ENCODE measurements at places on chromosomes 2 and 18.

GRCh38 chr2:241904791-241905710, 35.5 kb downstream of the RTP5 start:
- H3K4me1 ChIP-seq = no peaks in the 10 kb centered on the region
- no peaks in the 10 kb centered on the region for H3K36me3 ChIP-seq
- no peak overlapping the region for H3K4me3 ChIP-seq

DNA sequence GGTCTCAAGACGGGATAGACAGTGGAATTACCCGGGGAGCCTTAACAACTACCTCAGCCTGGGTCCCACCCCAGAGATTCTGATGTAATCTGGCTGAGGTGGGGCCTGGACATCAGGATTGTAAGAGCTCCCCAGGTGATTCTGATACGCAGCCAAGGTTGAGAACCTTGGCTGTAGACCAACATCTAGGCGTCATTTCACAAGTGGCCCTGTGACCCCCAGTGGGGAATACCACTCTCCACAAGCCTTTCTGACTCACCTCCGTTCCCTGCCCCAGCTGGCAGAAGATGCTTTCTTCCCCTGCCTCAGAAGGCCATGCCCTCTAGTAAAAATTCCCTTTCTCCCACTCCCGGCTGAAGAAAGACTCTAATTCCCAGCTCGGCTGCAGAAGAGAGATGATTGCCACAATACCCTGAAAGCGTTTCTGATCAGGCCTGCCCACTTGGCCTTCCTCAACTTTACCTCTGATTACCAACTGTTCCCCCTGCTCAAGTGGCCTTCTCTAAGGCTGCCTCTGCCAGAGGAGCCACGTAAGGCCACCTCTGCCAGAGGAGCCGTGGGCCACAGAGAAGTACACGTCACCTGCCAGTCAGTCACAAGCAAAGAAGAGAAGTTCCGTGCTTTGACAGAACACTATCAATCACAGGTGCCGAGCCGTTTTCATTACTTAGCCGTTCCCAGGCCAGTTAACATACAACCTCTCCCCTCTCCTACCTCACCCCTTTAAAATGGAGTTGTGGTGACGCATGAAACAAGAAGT, 116.8 kb upstream of the PKDCC start:
- DNase-seq = no peak
- H3K27me3 ChIP-seq = no peaks in the 10 kb centered on the region
- no peaks in the 10 kb centered on the region for H3K4me1 ChIP-seq

DNA sequence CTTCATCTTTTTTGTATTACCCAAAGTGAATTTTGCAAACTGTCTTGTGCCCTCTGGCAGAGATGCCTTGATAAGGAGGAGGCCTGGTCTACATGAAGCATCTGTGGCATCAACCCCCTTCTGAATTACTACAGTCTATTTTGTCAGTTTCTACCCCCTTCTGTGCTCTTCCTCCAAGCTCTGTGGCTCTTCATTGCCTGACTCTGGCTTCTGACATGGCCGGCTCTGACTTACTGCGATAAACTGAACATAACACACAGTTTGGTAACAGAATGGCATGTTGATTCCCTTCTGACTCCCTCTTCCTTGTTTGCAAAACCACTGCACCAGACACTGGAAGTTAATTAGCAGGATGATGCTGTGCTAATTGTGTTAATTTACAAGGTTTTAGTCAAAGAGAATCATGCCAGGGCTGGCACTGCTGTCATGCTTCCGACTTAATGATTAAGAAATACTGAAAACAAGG, 122.5 kb downstream of the FIGN start:
- no peak overlapping the region for H3K4me3 ChIP-seq
- H3K27ac ChIP-seq = no peak overlapping the region
- DNase-seq = no peak

- no peak overlapping the region for H3K27ac ChIP-seq
- no peak overlapping the region for H3K4me3 ChIP-seq
- no peaks in the 10 kb centered on the region for H3K36me3 ChIP-seq
- H3K27me3 ChIP-seq = no peaks in the 10 kb centered on the region
Measured at GRCh38 chr2:200782251-200782650, 29.5 kb upstream of the BZW1 start.

DNA sequence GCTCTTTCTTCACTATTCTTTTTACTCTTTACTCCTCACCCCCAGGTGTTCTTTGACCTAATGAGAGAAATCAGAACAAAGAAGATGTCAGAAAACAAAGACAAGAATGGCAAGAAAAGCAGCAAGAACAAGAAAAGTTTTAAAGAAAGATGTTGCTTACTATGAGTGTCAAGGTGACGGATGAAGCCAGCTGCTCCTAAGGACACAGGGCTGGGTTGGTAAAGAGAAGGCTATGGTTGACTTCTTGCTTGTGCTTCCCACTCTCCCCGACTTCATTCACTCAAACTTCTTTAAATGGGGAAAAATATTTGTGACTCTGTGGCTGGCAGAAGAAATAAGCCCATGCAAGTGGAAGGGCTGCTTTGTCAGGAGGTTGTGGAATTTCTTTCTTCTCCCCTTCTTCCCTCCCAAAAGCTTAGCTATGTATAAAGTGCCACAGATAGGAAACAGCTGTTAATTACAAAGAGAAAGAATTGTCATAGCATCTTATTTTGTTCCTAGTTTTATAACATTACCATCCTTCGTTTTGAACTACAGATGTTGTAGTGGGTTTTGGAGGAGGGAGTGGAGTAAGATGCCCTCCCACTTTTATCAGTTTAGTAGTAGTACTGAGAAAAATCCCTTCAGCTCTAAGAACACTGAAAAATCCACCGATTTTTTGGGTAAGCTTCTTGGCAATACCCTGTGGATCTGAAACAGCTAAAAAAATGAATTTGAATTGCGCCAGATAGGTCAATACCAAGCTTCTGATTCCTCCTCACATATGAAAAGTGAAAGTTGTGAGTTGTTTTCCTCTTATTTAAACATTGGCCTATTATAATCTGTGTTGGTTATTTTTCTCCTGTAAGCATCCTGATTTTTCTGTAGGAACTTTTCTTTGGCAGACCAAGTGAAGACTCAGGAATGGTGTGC, 40.7 kb downstream of the RALB start:
- no peak overlapping the region for H3K27ac ChIP-seq
- DNase-seq = no peak
- H3K27me3 ChIP-seq = no peaks in the 10 kb centered on the region
- H3K36me3 ChIP-seq = peaks cover 5% of the 10 kb centered on the region
- peaks cover 4% of the 10 kb centered on the region for H3K4me1 ChIP-seq

GRCh38 chr2:85330839-85331636, 3.2 kb upstream of the TGOLN2 start:
- peaks cover 4% of the 10 kb centered on the region for H3K4me1 ChIP-seq
- peaks cover 8% of the 10 kb centered on the region for H3K36me3 ChIP-seq
- H3K4me3 ChIP-seq = no peak overlapping the region
- no peak overlapping the region for H3K27ac ChIP-seq
- H3K27me3 ChIP-seq = no peaks in the 10 kb centered on the region

DNA sequence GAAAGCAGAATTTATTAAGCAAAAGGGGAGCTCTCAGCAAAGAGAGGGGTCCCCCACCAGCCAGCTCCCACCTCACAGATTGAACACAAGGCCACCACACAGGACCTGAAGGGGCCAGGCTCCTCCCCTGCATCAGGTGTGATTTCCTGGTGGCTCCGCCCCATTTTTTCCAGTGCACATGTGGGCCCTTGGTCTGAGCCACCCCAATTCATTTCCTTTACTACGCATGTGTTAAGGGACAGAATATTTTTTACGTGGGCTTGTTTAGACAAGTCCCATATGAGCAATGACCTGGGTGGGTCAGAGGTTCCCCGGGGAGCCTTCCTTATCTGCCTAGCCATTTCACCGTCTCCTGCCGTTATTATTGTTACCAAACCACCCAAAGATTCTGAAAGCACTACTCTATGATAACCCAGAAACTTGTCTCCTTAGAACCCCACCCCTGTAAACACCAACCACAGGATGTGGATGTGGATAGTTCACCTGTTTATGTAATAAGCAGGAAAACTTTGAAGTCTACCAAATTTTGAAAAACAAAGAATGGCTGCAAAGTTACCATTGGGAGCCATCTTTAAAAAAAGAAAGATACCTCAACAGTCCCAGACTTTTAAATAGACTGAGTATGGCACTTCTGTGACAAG, 191.7 kb downstream of the CD226 start:
- H3K36me3 ChIP-seq = no peaks in the 10 kb centered on the region
- no peak for DNase-seq
- no peak overlapping the region for H3K4me3 ChIP-seq
- H3K27me3 ChIP-seq = no peaks in the 10 kb centered on the region

DNA sequence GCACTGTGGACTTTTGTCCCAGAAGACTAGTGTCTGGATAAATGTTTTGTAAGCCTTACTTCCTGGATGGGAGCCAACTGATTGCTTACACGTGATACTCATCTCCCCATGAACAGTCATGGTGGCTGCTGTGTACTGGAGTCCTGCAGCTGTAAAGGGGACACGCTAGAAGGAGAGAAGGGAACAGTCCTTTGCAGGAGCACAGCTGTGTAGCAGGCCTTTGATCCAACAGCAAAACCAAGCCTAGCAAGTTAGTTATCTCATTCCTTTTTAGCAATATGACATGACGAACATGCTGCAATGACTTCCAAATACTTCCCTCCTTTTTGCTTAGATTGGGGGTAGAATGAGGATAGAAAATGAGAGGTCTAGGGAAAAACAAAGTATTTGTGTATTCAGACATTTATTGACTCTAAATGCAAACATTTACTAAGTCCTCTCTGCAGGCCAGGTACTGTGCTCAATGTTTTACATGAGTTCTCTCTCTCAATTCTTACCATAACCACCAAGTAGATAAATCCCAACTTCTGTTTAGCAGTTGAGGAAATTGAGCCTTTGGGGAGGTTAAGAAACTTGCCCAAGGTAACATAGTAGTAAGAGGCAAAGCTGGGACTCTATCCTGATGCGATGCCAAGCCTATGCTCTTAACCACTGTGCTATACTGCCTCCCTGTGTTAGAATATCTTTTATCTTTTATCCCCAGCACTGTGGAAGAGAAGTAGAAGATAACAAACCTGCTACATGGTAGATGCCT, 55.4 kb upstream of the CD28 start:
- no peak for DNase-seq
- H3K4me3 ChIP-seq = no peak overlapping the region
- no peaks in the 10 kb centered on the region for H3K4me1 ChIP-seq
- H3K27ac ChIP-seq = no peak overlapping the region
- H3K36me3 ChIP-seq = no peaks in the 10 kb centered on the region

- H3K4me3 ChIP-seq = no peak overlapping the region
- H3K27ac ChIP-seq = no peak overlapping the region
- H3K4me1 ChIP-seq = no peaks in the 10 kb centered on the region
- H3K36me3 ChIP-seq = no peaks in the 10 kb centered on the region
- no peak for DNase-seq
Measured at GRCh38 chr2:54444503-54444902, 11.6 kb upstream of the SPTBN1 start.

DNA sequence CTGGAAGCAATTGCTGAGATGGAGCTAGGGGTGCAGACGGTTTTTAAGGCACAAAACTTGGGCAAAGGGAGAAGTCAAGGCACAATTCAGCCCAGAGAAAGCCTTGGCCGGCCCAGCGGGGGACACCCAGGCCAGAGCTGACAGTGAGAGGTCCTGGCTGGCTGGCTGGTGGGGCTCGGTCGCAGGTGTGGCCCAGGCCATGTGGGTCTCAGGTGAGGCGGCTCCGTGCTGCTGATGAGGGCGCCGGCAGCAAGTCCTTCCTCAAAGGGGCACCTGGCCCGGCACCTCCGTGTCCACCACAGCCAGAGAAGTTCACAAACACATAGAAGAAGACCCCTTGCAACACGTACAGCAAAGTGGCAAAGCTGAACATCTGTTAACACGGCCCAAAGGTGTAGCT, 54.2 kb upstream of the LDLRAD4 start:
- no peak for DNase-seq
- no peak overlapping the region for H3K4me3 ChIP-seq
- no peaks in the 10 kb centered on the region for H3K27me3 ChIP-seq
- no peak overlapping the region for H3K27ac ChIP-seq
- no peaks in the 10 kb centered on the region for H3K36me3 ChIP-seq

GRCh38 chr2:189267925-189268579, 88.5 kb upstream of the COL5A2 start:
- no peaks in the 10 kb centered on the region for H3K27me3 ChIP-seq
- H3K4me3 ChIP-seq = no peak overlapping the region
- no peak overlapping the region for H3K27ac ChIP-seq

GRCh38 chr2:25375989-25376545, 34.3 kb upstream of the DNMT3A start:
- DNase-seq = no peak
- H3K4me1 ChIP-seq = peaks cover 36% of the 10 kb centered on the region
- no peak overlapping the region for H3K4me3 ChIP-seq
- H3K27ac ChIP-seq = no peak overlapping the region
- H3K27me3 ChIP-seq = no peaks in the 10 kb centered on the region
- H3K36me3 ChIP-seq = no peaks in the 10 kb centered on the region

Data from CD8-positive, alpha-beta memory T cell (primary cell).